ENCODE measurements at places on chromosomes 4 and X. TPM values are rescaled to one million over a fixed set of nuclear protein-coding genes. Genes with fewer than 3 reads are reported as not detected.
A peak's percentile ranks its signal among the peaks of the same experiment; 100 is the strongest.

Gene GRXCR1
- total RNA-seq, result not detected

DNA sequence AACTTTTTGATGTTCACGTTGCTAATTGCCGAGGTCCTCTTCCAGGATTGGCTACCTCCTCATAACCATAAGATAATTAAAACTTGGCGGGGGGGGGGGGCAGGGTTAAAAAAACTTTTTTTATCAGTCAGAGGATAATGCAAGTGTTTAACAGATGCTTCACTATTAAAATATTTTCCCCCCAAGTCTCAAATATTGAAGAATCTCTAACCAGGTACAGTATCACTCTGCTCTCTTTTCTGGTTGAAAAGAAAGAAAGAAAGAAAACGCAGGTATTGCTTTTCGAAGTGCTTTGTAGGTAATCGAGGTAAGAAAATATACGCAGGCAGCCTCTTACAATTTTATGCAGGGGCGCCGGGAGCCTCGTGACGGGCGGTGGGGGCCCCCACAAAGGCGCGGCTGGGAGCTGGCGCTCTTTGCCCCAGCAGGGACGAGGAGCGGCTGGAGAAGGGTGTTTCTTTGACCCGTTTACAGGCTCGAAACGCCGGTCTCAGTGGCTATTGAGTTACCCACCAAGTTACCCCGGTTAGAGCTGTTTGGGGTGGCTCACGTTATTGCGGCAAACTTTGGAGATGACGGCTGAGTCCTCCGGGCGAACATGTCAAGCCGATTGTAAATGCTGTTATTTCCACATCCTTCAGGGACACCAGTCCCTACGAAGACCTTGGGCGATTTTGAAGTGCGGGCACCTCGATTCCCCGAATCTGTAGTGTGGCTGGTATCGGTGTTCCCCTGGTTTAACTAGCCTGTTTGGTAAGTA, 477 bp upstream of the HAND2 start:
- no peak overlapping the region for H3K27ac ChIP-seq
- no peaks in the 10 kb centered on the region for H3K4me1 ChIP-seq
- peak overlapping the region; percentile 97 for H3K4me3 ChIP-seq
- no peaks in the 10 kb centered on the region for H3K36me3 ChIP-seq
- H3K27me3 ChIP-seq, result no peaks in the 10 kb centered on the region

Gene BCAP31
- 130 TPM for total RNA-seq

GRCh38 chrX:8848441-8848840, 47.3 kb upstream of the FAM9A start:
- H3K4me3 ChIP-seq, result no peak overlapping the region
- H3K27me3 ChIP-seq, result no peaks in the 10 kb centered on the region
- H3K36me3 ChIP-seq, result no peaks in the 10 kb centered on the region
- no peak overlapping the region for H3K27ac ChIP-seq
- DNase-seq, result no peak

Gene F9
- not detected for total RNA-seq

- H3K4me1 ChIP-seq, result peaks cover 2% of the 10 kb centered on the region
- DNase-seq, result no peak
- H3K4me3 ChIP-seq, result no peak overlapping the region
- no peaks in the 10 kb centered on the region for H3K36me3 ChIP-seq
- no peak overlapping the region for H3K27ac ChIP-seq
Measured at GRCh38 chr4:88993246-88993645, 63.7 kb downstream of the FAM13A start.

- H3K27me3 ChIP-seq, result no peaks in the 10 kb centered on the region
- H3K4me1 ChIP-seq, result no peaks in the 10 kb centered on the region
- no peak overlapping the region for H3K27ac ChIP-seq
- H3K4me3 ChIP-seq, result no peak overlapping the region
- H3K36me3 ChIP-seq, result no peaks in the 10 kb centered on the region
Measured at GRCh38 chr4:180528003-180528402, 1715.2 kb upstream of the TENM3 start.

GRCh38 chr4:176799653-176800052, 6.9 kb upstream of the VEGFC start:
- no peak overlapping the region for H3K4me3 ChIP-seq
- no peaks in the 10 kb centered on the region for H3K4me1 ChIP-seq
- no peak overlapping the region for H3K27ac ChIP-seq
- DNase-seq, result no peak
- H3K27me3 ChIP-seq, result no peaks in the 10 kb centered on the region
- H3K36me3 ChIP-seq, result no peaks in the 10 kb centered on the region

Gene GLRA2
- total RNA-seq, result not detected

Gene ESX1
- total RNA-seq, result not detected

Gene SRD5A3
- total RNA-seq, result 8.4 TPM

- no peak overlapping the region for H3K27ac ChIP-seq
- no peak overlapping the region for H3K4me3 ChIP-seq
- H3K36me3 ChIP-seq, result no peaks in the 10 kb centered on the region
- no peaks in the 10 kb centered on the region for H3K4me1 ChIP-seq
- DNase-seq, result no peak
Measured at GRCh38 chr4:20192736-20193135, 59.0 kb upstream of the SLIT2 start.

GRCh38 chrX:98380106-98380505, 1496.4 kb downstream of the RPA4 start:
- no peak for DNase-seq
- no peak overlapping the region for H3K4me3 ChIP-seq
- H3K36me3 ChIP-seq, result no peaks in the 10 kb centered on the region
- H3K27me3 ChIP-seq, result no peaks in the 10 kb centered on the region
- no peak overlapping the region for H3K27ac ChIP-seq
- H3K4me1 ChIP-seq, result no peaks in the 10 kb centered on the region

DNA sequence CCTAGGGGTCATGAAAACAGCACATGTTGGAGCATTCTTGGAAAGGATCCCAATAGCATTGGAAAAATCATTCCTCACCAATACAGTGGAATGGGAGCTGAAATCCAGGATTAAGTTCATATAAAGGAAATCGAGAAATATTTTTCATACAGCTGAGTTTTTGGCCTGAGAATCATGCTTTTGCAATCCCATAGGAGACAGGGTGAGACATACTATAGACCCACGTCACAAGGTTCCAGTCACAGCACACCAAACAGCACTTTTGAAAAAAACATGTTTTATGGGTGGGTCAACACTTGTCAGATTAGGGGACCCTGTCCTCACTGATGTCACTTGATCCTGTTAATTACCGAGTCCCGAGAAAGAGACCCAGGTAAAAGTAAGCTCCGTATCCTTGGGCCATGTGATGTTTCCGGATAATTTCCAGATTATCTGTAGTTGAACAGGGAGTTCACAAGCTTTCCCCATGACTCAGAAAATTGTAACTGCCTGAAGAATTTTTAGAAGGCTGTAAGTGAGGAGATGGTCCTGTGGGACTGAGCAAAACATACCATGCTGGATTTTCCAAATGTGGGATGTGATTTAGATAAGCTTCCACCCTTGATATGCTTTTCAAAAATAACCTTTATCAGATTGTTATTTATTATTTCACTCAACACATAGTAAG, 80.9 kb upstream of the TLR3 start:
- no peak for DNase-seq
- H3K27ac ChIP-seq, result no peak overlapping the region
- no peaks in the 10 kb centered on the region for H3K36me3 ChIP-seq
- no peak overlapping the region for H3K4me3 ChIP-seq

GRCh38 chr4:118742050-118742449, 56.9 kb downstream of the METTL14 start:
- no peaks in the 10 kb centered on the region for H3K27me3 ChIP-seq
- H3K36me3 ChIP-seq, result peaks cover 2% of the 10 kb centered on the region
- H3K4me3 ChIP-seq, result no peak overlapping the region
- no peak for DNase-seq
- H3K27ac ChIP-seq, result no peak overlapping the region

Gene TMEM154
- 5.4 TPM for total RNA-seq

GRCh38 chr4:125837493-125838201, 522.9 kb downstream of the FAT4 start:
- H3K4me1 ChIP-seq, result no peaks in the 10 kb centered on the region

DNA sequence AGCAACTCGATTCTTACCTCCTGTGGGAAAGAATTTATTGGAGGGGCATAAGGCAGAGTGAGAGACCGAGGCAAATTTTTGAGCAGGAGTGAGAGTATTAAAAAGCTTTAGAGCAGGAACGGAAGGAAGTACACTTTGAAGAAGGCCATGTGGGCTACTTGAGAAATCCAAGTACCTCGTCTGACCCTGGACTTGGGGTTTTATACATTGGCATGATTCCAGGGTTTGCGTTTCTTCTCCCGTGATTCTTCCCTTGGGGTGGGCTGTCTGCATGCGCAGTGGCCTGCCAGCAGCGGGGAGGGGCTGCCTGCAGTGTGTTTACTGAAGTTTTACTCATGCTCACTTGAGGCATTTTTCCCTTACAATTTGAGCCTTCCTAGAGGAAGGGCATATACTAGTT, 3.4 kb downstream of the GALNT7 start:
- H3K27ac ChIP-seq, result no peak overlapping the region
- H3K36me3 ChIP-seq, result no peaks in the 10 kb centered on the region
- no peaks in the 10 kb centered on the region for H3K27me3 ChIP-seq
- H3K4me1 ChIP-seq, result peaks cover 3% of the 10 kb centered on the region
- no peak overlapping the region for H3K4me3 ChIP-seq
- DNase-seq, result no peak

Gene SLIT2
- 31.3 TPM for total RNA-seq

Gene VCX2
- not detected for total RNA-seq

DNA sequence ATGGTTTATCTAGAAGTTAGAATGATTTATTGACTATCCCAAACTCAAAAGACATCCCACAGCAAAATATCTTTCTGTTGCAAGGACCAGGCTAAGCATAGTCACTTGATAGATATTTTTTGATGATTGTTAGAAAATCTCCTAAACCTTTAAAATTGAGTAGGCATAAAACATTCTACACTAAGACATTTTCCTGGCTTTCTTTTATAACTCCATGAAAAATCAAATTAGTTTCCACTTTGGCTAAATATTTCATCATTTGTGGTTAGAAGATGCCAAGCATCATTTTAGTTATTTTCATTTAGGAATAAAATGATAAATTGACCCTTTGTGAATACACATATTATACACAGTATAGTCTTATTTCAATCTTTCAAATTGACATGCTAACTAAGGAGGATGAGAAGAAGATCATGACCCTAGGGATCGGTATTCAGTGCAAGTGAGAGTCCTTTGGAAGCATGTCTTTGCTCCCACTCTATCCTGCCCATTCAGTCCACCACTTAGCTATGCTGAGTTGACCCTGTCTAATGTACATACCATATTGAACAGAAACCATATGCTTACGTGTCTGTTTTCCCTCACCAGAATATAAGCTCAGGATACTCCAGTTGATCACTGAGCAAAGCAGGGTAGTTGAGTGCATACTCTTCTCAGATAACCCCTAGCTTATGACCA, 136.6 kb upstream of the OTUD4 start:
- no peaks in the 10 kb centered on the region for H3K36me3 ChIP-seq
- H3K4me3 ChIP-seq, result no peak overlapping the region
- no peaks in the 10 kb centered on the region for H3K4me1 ChIP-seq
- no peaks in the 10 kb centered on the region for H3K27me3 ChIP-seq
- H3K27ac ChIP-seq, result no peak overlapping the region

Data from aorta (tissue), 5 donors.